Kidney epithelial cell (primary cell): ENCODE measurements at places on chromosomes 6 and 20. TPM values are rescaled to one million over a fixed set of nuclear protein-coding genes. Genes with fewer than 3 reads are reported as not detected.

DNA sequence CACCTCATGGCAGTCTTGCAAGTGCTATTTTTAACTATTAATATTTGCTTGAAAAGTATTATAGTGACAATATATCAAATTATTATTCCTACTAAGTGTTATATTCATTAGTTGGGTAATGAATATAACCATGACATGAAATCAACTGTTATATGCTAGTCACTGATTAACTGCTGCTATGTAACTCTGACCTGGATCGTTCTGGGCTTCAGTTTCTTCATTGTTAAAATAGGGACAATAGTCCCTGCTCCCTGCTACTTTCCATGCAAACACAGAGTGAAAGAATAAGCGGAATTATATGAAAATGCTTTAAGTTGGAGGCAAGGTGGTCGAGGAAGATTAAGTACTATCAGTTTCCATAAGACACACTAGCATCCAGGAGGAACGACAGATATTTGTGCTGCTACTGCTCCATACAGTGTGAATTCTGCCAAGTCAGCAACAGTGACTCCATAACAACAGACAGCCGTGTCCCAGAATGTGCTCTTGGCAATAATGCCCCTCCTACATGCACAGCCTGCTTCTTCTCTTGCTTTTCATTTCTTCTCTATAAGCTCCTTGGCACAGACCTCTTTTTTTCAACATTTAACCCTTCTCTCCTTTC lies 107.2 kb downstream of the CHD6 start:
- DNase-seq = no peak

DNA sequence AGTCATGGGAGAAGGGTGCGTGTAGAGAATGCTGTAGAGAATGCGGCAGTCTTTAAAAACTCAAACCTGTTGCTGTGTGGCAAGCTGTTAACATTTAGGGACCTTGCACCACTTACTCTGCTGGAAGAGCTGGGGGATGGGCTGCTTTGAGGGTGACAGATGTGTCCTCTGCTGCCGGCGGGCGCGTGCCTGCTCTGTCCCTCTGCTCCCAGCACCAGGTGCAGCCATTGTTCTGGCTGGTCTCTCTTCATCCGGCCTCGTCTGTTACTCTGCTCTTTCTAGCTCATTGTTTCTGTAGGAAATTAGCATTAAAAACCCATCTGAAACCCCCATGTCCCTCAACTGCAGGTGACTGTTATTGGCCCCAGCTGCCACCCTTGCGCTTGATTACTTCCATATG lies 78.5 kb downstream of the CBFA2T2 start:
- no peak for DNase-seq

DNA sequence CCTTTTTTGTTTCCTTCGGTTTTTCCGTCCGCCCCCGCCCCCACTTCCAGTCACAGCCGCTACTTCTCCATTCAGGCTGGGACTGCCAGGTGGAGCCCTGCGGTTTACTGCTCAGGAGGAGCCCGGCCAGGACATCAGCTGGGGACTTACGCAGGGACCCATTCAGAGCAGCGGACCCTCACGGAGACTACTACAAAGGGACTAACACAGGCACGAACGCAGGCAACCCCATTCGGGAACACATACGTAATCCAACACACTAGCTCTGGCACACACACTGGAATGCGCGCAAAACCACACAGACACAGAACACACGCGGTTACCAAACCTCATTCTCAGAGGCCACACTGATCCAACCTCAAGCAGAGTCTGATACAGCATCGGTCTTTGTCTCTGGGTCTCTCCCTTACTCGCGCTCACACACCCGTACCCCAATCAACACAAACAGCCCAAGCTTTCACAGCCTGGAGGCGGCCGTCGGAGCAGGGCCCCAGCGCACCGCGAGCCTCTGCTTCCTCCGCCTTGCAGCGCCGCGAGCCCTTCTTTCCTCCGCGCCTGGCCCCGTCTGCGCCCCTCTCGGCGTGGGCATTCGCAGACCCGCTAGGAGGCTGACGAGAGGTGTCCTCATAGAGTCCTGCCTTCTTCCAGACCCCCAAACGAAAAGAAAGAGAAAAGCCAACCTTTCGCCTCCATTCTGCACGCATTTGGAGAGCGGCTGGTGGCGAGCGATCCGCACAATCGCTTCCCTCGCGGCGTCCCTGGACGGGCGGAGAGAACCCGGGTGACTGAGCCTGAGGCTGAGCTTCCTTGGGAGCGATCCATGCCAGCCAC lies 1.1 kb upstream of the SLC32A1 start:
- no peak for DNase-seq

DNA sequence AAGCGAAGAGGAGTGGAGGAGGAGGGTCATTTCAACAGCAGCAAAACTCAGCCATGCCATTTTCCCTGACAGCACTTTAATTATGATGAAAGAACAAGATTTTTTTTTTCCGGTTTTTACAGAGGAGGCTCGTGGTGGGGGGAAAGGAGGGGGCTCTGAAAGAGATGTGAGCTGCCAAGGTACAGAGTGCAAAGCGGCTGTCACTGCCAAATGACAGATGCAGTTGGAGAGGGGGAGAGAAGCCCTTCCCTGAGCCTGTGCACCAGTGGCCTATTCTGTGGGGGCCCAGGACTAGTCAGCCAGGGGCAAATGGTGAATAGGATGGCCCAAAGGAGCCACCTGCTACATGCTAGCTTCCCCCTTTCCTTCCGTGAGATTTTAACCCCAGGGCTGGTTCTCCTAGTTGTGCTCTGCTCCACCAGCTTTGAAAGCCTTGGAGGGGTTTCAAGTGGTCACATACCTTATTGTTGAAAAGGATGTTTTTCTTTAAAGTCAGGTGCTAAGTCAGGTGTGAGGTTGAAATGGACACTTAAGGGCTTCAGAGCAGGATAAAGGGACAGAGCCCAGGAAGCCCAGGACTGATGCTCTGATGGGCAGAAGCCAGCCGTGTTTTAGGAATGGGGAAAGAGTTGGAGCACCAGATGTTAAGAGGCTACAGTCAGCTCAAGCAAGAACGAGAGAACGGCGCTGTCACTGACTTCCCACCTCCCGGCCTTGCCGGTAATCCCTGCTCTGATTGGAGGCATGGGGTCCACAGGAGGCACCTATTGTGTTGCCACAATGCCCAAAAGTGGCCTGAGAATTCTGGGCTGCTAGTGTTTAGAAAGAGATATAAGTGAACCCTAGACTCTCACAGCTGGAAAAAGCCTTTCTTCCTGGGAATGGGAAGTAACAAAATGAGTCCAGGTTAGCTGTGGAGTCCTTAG lies 24.8 kb downstream of the GNAS start:
- no peak for DNase-seq

- no peak for DNase-seq
Measured at GRCh38 chr6:157887892-157888291, 64.8 kb downstream of the SNX9 start.

- no peak for DNase-seq
Measured at GRCh38 chr6:138450445-138450844, 46.4 kb downstream of the HEBP2 start.

DNA sequence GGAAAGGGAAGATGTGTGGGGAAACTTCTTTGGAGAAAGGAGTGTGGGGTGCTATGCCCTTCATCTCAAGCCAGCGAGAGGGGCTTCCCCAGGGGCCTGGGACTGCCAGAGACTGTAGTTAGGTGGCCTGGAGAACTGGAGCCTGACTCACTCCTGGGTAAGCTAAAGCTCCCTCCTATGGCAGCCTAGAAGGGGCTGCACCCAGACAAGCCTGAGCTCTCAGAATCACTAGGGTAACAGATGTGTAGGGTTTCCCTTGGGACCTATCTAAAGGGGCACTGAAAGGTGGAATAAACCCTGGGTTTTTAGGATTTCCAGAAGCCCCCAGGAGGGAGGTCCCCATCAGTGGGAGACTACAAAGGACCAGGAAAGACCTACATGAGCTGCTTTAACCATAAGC lies 1.6 kb upstream of the ARMC2 start:
- no peak for DNase-seq

- DNase-seq = no peak
Measured at GRCh38 chr6:83073615-83074014, 6.1 kb downstream of the DOP1A start.

DNA sequence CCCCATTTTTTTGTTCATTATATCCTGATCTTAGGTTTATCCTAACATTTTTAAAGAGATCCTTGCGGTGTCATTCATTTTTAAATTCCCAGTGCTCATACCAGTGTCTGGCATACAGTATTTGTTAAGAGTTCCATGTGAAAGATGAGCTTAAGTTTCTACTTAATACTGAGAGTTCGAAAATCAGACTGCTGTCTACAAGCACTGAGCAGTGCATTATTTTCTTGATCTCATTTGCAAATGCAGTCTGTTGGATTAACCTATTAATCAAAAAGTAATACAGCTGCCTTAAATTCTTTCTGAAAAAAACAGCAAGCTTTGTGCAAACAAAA lies 663 bp downstream of the COQ3 start:
- DNase-seq = no peak

GRCh38 chr6:117482240-117483003 lies at the start of gene DCBLD1:
Gene DCBLD1, plus strand, starts transcription at chr6:117482674. Its CDS starts 108 bp downstream, at chr6:117482782.
- DNase-seq = no peak

GRCh38 chr6:157570752-157571151 lies 189.8 kb downstream of the ZDHHC14 start:
- DNase-seq = no peak

- DNase-seq = no peak
Measured at GRCh38 chr6:86477500-86478148, 459.7 kb upstream of the HTR1E start.

DNA sequence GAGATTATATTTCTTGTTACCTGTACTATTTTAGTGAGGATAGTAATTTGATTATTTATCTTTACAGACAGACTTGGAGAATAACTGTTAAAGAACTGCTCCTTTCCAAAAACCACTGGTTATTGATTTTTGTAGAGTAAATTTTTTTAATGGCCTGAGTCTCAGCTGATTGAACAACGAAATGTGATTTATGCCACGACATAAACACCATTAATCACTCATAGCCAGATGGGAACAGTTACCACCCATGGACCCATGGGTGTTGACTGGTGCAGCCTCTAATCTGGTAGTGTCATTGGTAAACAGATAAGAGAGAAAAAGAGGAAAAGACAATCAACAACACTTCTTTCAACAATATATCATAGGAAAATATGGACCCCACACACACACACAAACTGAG lies 101.4 kb upstream of the BEND6 start:
- DNase-seq = no peak

- no peak for DNase-seq
Measured at GRCh38 chr6:91020744-91021143, 433.9 kb upstream of the MAP3K7 start.

DNA sequence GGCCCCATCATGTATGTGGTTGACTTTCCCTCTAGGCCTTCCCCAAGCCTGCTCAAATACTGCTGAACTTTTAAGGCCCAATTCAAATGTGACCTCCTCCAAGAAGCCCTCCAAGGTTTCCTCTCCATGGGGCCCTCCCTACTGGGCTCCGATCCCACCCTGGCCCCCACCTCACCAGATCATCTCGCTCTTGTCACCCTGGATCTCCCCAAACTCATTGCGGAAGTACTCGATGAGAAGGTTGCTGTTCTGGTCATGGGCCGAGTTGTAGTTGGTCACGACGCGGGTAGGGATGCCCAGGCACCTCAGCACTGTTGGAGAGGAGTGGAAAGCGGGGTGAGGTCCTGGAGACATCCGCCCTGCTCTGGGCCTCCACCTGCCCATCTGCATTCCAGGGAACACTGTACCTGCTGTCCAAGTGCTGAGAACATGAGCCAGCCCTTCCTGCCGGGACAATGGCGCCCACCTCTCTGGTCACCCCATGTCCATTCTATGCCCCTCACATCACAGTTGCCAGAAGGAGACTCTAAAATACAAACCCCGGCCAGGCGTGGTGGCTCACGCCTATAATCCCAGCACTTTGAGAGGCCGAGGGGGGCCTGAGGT lies 23.1 kb downstream of the TGM2 start:
- no peak for DNase-seq

- DNase-seq = no peak
Measured at GRCh38 chr20:2759603-2760296, 40.7 kb downstream of the CPXM1 start.

DNA sequence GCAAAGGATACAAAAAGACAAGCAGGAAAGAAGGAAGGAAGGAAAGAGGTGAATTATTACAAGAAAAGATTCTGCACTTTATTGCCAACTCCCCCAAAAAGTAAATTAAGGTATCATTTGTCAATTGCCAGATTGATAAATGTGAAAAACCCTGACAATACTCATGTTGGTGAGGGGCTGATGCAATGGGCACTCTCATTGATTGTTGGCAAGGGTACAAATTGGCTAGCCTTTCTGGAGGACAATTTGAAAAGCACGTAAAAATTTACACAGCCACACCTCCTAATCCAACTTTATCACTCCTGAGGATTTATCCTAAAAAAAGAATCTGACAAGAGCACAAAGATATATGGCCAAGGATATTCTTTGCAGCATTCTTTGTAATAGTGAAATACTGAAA lies 47.7 kb downstream of the SCML4 start:
- DNase-seq = no peak

The DEFB132 gene
- not detected in 2 replicates for total RNA-seq

The ITPA gene
- 71.2 and 80.5 TPM in 2 replicates for total RNA-seq

The PKHD1 gene
- 1.6 and 1.8 TPM in 2 replicates for total RNA-seq

The ADTRP gene
- total RNA-seq = 1.5 and 4.6 TPM in 2 replicates

The DLL1 gene
- 3.8 and 4.2 TPM in 2 replicates for total RNA-seq

The SIRPG gene
- total RNA-seq = not detected in 2 replicates

The ZNF311 gene
- 2.6 and 2.7 TPM in 2 replicates for total RNA-seq

The FAM83B gene
- total RNA-seq = 14.5 and 15.7 TPM in 2 replicates

The ECT2L gene
- not detected in 2 replicates for total RNA-seq
